ENCODE measurements at places on chromosomes 2 and 18.

- no peak for DNase-seq
Measured at GRCh38 chr2:174888146-174888545, 117.0 kb downstream of the CHN1 start.

- no peak for DNase-seq
Measured at GRCh38 chr2:199606193-199606780, 148.5 kb upstream of the SATB2 start.

DNA sequence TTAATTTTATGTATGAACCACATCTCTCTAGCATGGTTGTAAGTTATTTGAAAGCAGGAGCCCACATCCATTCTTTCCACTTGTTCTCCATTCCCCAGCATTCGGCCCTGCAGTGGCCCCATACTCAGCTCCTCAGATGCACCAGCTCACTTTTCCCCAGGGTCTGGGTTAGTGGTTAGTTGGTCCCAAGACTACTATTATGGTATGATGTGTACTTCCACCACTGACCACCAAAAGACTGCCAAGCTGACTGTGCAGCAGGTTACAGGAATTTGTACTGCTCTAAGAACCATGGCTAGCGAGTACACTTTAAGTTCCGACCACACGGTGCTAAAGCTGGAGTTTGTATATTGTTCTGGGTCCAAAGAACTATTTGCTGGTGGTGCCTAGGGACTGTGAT is 413.6 kb upstream of the TCF4 start:
- DNase-seq: no peak

- DNase-seq: no peak
Measured at GRCh38 chr2:78999406-78999805, 26.1 kb upstream of the REG3G start.

DNA sequence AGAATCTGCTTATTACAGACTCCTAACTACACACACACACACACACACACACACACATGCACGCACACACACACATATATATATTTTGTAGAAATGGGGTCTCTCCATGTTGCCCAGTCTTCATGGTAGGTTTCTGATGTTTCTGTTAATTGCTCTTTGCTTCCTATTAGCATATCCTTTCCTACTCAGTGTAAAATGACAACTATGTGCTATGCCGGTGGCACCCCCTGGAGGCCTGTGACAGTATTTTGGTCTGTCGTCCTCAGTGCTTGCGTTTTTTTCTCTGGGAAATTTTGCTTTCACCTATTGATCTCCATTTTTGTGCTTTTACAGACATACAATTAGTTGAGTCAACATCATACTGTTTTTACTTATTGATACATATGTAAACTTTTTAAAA is 322.1 kb downstream of the LRRTM1 start:
- no peak for DNase-seq

DNA sequence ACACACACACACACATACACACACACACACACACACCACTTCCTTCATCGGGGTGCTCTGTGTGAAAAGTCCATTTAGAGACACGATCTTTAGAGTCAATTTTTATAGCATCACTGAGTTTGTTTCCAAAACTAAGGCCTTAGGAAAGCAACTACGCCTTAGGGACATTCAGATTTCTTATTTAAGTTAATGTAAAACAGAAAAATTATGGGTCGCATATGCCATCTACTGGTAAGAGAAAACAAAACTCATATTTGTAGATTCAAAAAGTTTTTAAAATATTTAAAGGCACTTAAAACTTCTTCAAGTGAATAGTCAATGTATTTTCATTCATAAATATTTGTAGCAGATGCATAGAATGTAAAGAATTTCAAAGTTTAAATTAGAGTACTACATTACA is 166.2 kb downstream of the ATAD2B start:
- no peak for DNase-seq

- DNase-seq: no peak
Measured at GRCh38 chr2:55914786-55915185, 8.8 kb downstream of the EFEMP1 start.

DNA sequence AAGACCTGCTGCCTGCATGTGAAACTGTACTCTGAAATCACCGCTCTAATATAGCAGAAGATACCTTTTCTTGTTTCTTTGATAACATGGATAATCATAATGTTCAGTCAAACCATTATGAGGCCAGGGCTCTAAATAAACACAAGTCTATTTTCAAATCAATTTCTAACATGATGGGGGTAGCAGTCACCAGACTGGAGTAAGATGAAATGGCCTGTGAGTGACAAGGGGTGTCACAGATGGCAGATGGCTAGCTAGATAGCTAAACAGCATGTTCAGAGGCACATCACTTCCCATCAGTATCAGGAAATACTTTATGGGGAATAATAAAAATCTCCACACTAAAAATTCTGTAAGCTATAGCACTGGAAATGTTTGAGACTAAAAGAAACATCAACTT is 14.0 kb downstream of the MBD2 start:
- DNase-seq: no peak

DNA sequence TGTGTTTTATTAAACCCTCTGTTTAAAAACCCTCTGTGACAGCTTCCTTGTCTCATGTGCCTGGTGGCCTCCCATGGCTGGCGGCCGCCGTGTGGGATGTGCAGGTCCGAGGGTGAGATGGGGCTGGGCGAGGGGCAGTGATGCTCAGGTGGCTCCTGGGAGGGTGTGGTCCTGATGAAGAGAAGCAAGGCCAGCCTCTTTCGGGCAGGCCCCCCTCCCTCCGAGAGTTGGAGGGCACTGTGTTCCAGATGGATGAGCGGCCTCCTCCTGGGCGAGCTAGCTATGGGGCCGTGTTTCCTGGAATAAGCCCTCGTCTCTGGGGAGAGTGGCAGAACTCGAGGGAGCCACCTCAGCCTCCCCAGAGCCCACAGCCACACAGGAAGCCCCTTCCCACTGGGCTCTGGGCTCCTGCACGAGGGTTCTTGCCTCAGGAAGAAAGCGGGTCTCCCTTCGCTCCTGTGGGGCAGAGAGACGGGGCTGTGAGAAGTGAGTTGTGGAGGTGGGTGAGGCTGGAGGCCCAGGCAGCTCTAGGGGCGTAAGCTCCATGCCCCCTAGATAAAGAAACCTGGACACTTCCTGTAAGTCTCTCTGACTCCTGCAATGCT is 72.1 kb downstream of the ASB1 start:
- DNase-seq: no peak

DNA sequence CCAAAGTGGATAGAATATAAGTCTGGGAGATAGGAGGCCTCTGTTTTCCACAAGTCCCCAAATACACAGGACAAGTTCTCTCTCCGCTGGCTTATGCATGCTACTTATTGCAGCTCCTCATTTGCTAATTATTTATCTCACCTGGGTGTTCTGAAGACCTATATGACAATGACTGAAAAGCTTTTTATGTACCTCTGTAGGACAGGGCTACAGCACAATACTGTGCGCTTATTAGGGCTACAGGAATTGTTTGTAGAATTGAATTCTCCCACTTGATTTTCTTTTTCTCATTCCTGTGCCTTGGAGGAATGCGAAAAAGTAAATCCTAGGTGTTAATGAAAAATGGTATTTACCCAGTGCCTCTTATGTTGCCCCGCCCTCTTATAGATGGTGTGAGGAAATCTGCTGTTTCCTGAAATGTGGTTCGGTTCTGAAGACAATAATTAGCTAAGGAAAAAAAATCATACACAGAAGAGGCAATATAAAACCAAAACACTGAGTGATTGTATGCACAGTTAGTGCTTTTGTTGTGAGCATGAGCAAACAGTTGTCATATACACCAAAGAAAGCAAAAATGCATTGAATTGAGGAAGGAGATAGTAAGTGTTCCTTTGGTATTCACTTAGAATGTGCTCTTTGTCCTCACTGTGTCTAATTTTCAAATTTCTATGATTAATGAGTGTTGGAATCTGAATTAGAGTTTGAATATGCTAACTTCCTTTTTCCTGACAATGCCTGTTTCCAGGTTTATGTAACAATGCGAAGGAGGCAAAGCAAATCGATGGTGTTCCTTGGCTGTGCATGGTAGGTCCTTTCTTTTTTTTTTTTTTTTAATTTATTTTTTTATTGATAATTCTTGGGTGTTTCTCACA is 78.7 kb upstream of the PNPT1 start:
- DNase-seq: no peak

- no peak for DNase-seq
Measured at GRCh38 chr2:171957061-171957460, 34.8 kb downstream of the HAT1 start.

- no peak for DNase-seq
Measured at GRCh38 chr18:65671621-65672415, 79.0 kb upstream of the CDH7 start.

GRCh38 chr2:85253890-85254289 is 73.9 kb downstream of the TGOLN2 start:
- DNase-seq: no peak

GRCh38 chr2:150729495-150729955 is 242.1 kb upstream of the RND3 start:
- no peak for DNase-seq

DNA sequence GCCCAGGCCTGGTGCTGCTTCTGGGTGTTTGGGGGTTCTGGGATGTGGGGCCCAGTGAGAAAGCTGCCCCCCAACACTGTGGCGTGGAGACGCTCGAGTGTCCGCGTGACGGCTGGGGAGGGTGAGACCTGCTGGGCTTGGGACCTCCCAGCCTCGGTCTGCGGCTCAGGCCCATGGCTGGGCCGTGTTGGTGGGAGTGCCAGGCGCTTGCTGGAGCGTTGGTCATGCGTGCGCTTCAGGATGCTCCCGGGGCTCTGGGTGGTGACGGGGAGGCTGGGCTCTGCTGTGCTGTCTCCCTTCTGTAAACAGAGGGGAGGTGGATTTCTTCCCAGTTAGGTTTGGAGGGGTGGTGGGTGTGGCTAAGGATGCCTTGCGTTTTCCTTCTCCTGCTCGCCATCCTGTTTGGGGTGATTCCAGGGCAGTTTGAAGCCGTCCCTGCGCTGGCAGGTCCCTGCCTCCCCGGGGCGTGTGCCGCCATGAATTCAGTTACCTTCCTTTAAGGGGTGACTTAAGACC is 606 bp downstream of the GAL3ST2 start:
- no peak for DNase-seq

DNA sequence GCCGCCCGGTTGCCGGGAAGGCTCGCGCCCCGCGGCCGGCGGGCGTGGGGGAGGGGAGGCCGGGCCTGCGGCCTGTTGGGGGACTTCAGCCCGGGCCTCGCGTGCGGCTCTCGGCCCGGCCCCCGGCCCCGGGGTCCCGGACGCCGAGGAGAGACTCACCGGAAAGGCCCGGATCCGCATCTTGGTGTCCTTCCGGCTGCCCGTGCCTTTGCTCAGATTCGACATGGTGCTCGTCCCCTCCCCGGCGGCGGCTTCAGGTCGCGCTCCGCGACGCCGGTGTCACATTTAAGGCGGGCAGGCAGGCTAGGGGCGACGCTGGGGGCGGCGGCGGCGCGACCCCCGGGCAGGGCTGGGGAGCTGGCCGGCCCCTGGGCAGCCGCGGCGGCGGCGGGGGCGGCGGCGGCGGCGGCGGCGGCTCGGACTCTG is 365 bp downstream of the CUL3 start:
- no peak for DNase-seq

- DNase-seq: no peak
Measured at GRCh38 chr2:121196132-121196848, 88.7 kb downstream of the TFCP2L1 start.

GRCh38 chr2:53438100-53438499 is 329.5 kb upstream of the CHAC2 start:
- no peak for DNase-seq

- no peak for DNase-seq
Measured at GRCh38 chr2:85933753-85934594, 45.2 kb upstream of the ST3GAL5 start.

- no peak for DNase-seq
Measured at GRCh38 chr2:43162511-43162776, 64.0 kb downstream of the ZFP36L2 start.

GRCh38 chr2:218513676-218514075 is 54.5 kb downstream of the USP37 start:
- no peak for DNase-seq

DNA sequence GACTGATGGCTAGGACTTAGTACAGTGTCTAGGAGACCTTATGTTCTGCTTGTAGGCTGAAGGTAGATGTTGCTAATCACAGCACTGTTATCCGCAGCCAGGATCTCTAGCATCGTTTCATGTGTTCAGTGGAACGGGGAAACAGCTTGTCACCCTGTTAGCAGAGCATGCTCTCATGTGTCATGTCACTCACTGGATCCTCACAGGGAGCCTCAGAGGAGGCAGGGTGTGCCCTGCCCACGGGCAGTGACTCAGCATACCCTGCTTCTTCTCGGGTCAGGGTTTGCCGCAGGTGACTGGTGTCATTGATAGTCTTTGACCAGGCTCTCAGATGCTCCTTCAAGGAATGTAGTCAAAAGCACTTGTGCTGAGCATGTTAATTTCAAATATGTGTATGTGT is 44.4 kb downstream of the RPIA start:
- DNase-seq: no peak

GRCh38 chr2:236711440-236711839 is 141.8 kb downstream of the ACKR3 start:
- no peak for DNase-seq

DNA sequence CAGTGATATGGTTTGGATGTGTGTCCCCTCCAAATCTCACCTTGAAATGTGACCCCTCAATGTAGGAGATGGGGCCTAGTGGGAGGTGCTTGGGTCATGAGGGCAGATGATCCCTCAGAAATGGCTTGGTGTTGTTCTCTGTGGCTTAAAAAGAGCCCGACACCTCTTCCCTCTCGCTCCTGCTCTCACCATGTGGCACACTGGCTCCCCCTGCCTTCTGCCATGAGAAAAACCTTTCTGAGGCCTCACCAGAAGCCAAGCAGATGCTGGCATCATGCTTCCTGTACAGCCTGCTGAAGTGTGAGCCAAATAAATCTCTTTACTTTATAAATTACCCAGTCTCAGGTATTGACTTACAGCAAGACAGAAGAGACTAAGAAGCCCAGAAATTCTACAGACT is 357.1 kb downstream of the NRXN1 start:
- no peak for DNase-seq

- DNase-seq: no peak
Measured at GRCh38 chr2:166727095-166727494, 161.2 kb upstream of the XIRP2 start.

GRCh38 chr2:234410526-234410925 is 86.4 kb downstream of the ARL4C start:
- DNase-seq: no peak

GRCh38 chr18:73663581-73663980 is 484.1 kb downstream of the FBXO15 start:
- no peak for DNase-seq

DNA sequence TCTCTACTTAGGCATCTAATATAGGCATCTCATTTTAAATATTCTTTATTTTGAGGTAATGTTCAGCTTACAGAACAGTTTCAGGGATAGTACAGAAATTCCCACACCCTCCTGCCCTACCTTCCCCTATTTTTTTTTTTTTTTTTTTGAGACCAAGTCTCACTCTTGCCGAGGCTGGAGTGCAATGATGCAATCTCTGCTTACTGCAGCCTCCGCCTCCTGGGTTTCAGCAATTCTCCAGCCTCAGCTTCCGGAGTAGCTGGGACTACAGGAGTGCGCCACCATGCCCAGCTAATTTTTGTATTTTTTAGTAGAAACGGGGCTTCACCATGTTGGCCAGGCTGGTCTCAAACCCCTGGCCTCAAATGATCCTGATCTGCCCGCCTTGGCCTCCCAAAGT is 97.6 kb downstream of the EPB41L5 start:
- no peak for DNase-seq

Measured in stimulated activated CD4-positive, alpha-beta T cell treated with anti-CD3 and anti-CD28 coated beads, Interleukin-1b, Interleukin-23, amount 100 ng/mL, for 1 hour (primary cell).